GM04503 (cell line): ENCODE measurements at places on chromosomes 3 and 15.

- DNase-seq = no peak
Observed at GRCh38 chr3:50356553-50356952, 2.8 kb downstream of the TMEM115 start.

- no peak for DNase-seq
Observed at GRCh38 chr15:85831415-85832113, 36.8 kb upstream of the KLHL25 start.

GRCh38 chr3:120498556-120499346 is 48.0 kb upstream of the FSTL1 start:
- peak; percentile 98 for DNase-seq

DNA sequence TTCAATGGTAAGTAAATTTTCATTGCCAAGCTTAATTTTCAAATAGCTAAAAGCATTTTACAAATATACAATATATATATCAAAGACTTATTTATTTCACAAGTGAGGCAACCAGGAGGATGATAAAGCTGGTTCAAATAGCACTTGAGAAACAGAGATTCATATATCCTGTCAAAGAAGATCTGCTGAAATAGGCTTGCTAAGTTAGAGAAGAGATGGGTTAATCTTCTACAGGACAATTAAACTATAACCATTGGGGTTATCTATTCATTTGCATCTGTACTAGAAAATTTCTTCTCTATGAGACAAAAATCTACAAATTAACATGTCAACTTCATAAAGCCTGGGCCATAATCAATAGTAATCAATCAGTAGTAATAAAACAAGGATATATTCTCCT is 637.7 kb upstream of the UBE2E2 start:
- DNase-seq = no peak

- DNase-seq = no peak
Observed at GRCh38 chr3:127938800-127939199, 23.8 kb downstream of the KBTBD12 start.

DNA sequence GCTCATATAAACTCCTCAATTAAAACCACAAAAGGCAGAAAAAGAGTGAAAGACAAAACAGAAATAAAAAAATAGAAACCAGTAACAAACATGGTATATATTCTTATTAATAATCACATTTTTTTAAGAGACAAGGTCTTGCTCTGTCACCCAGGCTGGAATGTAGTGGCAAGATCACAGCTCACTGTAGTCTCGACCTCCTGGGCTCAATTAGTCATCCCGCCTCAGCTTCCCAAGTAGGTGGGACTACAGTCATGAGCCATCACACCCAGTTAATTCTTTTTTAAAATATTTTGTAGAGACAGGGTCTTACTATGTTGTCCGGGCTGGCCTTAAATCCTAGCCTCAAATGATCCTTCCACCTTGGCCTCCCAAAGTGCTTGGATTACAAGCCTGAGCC is 37.1 kb downstream of the FAM240A start:
- DNase-seq = no peak

- no peak for DNase-seq
Observed at GRCh38 chr3:132256989-132257388, 60.2 kb upstream of the ACP3 start.

DNA sequence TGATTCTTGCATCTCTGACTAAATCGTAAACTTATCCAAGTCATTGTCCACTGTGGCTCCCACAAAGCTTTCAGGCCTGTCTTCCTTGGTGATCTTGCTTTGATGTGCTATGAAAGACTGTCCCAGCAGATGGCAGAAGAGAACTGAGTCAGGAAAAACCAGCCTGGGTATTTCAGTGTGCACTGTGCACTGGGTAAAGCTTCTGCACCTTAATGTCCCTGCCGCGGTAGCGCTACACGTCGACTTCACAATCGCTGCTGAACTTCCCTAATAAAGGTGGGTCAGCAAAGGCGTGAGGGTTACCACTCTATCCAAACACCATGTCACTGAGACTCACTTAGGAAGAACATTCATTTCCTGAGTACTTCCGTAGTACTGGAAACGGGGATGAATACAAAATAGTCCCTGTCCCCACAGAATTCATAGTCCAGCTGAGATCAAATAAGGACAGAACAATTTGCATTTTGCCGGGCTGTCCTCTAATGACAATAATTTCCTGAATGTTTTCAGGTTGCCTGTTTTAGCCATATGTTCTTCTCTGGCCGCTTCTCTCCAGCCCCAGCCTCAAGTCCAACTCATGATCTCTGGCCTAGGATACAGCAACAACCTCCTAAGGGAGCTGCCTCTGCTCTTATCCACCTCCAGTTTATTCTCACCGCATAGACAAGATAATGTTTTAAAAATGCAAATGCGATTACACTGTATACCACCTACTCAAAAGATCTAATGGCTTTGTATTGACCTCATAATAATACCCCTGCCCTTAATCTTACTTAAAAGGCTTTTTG is 83.6 kb upstream of the AKAP13 start:
- DNase-seq = peak; percentile 35

- no peak for DNase-seq
Observed at GRCh38 chr3:192129586-192129985, 597.8 kb downstream of the FGF12 start.

GRCh38 chr3:129399895-129400357 is 28.5 kb downstream of the EFCAB12 start:
- no peak for DNase-seq

DNA sequence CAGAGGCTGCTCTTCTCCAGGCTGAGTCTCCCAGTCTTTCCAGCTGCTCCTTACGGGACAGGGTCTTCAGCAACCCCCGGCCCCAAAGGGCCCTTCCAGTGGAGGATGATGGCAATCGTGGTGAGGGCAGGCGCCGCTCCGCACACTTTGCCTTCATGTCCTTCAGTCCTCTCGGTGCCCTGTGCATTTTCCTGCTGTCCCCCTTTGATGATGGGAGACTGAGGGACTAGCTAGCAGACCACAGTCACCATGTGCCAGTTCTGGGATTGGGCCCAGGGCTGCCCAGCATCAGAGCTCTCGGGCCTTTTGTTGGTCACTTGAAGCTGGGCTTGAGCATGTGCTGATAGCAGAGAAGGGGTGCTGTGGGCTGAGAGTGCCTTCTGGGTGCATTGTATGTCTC is 8.8 kb upstream of the TXNRD3 start:
- no peak for DNase-seq

DNA sequence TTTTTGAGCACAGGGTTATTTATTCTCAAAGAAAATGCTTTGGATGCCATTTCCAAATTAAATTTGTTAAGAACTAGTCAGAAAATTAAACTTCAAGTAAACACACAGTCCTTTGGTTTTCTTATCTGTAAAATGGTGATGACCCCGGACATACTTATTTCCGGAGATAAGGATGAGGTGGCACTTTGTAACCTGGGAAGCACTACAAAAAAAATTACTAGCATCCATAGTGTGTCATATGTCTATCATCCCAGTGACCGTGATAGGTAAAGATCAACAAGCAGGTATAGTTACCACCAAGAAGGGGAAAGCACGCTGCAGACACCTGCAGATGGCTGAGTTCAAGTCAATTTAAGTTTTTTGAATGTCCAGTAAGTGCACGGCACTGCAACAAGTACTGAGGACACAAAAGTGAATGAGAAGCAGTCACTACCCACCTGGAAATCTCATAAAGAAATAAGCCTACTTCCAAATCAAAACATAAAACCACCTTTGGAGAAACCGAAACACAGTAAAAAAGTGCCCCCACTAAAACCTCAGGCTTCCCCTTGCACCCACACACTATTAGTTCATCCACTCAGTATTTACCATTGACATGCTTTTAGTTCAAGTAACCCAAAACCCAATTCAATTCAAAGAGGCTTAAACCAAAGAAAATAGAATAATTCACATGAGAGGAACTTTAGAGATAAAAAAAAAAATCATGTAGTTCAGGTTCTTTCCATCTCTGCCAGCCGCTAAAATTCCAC is 24.6 kb downstream of the SEMA5B start:
- DNase-seq = no peak

- no peak for DNase-seq
Observed at GRCh38 chr3:187678726-187679268, 8.6 kb upstream of the SST start.

DNA sequence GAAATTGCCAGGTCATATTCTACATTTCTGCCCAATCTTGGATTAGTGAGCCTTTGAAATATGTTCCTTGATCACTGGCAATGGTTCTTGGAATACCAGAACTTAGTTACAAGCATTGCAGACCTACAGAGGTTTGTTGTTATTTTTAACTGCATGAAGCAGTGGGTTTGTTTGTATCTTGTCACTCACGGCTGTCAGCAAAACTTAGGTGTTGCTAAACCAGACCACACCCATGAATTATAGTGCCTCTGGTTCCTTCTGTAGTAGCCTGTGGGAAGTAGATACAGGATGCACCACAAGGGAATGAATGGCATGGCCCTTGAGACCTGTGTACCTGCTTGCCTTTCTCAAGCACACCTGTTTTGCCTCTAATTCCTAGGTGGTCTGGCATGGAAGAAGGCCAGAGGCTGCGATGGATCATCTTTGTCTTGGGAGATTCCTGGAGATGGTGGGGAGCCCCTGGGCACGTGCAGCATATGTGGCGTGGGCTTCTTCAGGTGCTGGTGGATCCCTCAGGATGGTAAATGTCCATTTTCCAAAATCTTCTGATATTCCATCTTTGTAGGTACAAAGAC is 138.8 kb downstream of the SNRPN start:
- no peak for DNase-seq

DNA sequence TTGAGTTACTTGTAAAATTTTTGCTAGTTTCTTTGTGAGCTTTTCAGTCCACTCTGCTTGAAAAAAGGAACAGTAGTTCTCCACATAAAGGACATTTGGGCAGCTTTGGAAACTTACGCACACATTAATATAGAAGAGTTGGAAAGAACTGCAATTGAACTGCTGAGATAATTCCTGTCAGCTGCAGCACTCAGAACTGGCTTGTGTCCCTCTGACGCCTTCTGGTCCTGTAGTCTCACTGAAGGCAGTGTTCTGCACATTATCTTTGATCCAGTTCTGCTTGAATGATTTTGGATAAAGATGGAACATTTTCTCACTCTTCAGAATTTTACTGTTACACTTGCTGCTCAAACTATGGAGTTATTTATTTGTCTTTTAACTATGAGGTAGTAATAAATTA is 901.9 kb downstream of the OTOL1 start:
- DNase-seq = no peak

DNA sequence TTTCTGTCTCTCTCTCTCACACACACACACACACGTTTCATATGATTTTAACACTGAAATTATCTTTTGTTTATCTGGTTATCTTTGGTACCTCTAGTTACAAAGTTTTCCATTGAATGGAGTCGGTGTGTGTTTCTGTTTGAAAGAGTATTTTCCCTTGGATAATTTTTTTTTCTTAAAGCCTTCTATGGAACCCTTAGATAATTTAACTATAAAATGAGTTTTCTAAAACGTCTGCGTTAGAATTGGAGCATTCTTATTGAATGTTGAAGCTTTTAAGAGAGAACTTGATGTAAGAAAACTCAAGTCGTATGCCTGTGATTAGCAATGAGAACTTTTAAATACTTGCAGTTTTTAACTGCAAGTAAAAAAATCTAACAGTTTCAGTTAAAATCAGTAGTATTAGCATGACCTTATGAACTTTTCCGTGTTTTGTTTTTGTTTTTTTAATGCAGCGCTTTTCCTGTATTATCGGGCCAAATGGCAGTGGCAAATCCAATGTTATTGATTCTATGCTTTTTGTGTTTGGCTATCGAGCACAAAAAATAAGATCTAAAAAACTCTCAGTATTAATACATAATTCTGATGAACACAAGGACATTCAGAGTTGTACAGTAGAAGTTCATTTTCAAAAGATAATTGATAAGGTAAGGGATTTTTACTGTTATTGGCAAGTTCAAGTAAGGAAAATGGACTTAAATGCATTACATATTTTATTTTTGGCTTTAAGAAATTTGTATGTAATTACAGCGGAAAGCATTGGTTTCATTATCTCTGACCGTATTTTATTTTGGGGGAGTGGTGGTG is 3.0 kb downstream of the SMC4 start:
- DNase-seq = no peak

DNA sequence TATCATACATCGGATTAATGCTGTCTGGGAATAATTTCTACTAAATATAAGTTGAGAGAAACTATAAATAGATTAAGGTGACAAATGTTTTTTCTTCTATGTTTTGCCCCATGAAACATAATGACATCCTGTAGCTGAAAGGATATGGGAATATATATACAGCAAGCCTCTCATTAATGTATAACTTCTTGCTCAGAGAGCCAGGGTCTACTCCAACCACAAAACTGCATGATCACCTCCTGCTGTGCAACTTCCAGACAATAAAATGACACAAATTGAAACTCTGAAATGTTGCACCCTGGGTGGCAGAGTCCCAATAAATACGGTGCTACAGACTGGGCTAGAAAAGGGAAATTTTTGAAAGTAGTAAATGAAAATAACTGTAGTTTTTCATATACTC is 571.9 kb upstream of the CBLB start:
- no peak for DNase-seq

DNA sequence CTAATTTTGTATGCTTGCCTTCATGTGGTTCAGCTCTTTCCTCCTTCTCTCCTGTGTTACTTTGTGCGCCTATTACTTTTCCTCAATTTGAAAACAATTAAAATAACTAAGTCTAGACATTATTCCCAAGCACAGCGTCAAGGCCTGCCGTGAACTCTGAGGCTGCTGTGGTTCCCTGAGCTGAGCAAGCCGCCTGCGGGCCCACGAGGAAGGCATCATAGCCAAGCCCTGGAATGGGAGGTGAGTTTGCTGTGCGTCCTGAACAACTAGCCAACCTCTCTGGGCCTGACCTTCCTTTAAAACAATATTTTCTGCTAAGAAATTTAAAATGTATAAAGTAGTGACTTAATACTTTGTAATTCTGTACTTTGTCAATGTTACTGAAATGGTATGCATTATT is 327.2 kb downstream of the OCA2 start:
- DNase-seq = no peak

- peak; percentile 21 for DNase-seq
Observed at GRCh38 chr15:78306176-78306774, 6.9 kb upstream of the SKIC8 start.

- DNase-seq = no peak
Observed at GRCh38 chr3:139117136-139117675, 72.5 kb upstream of the PRR23C start.

DNA sequence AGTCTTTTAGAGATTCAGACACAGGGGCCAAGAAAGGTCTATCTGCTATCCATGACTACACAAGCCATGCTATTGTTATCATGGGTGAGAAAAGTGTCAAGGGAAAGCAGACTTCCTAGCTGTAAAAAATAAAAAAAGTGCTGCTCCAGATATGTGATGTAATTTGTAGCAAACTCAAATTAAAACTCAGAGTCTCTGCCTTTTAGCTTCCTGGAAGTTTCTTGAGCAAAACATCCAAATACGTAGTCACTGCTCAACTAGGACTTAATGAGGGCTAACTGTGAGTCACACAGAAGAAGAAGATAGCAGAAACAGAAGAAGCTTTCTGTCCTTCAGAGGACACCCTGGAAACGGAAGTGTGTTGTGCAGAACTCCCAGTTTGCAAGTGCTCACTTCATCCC is 393.4 kb upstream of the NR2F2 start:
- DNase-seq = no peak

DNA sequence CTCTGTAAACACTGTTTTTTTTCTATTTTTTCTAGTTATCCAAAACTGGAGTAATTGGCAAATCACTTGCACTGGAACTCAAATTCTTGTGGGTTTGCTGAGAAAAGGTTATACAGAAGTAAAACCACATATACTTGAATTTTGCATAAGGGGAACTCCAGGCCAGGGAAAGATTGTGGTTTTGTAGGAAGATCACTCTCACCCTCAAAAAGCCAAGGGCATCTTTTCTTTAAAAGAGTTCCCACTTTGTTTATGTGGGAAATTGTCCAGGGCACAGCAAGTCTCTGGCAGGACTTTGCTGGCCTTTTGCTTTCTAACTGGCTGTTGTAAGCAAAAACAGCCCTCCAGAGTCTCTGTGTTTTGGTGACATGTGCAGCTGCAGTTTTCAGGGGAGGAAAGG is 340.3 kb upstream of the RBMS3 start:
- peak; percentile 79 for DNase-seq
